DMS79 treated with DMSO at 0.1 percent for 48 hours (cell line): ENCODE measurements at places on chromosomes 2 and 18.

- no peak for DNase-seq
Measured at GRCh38 chr18:13530879-13531387, 195.4 kb downstream of the FAM210A start.

DNA sequence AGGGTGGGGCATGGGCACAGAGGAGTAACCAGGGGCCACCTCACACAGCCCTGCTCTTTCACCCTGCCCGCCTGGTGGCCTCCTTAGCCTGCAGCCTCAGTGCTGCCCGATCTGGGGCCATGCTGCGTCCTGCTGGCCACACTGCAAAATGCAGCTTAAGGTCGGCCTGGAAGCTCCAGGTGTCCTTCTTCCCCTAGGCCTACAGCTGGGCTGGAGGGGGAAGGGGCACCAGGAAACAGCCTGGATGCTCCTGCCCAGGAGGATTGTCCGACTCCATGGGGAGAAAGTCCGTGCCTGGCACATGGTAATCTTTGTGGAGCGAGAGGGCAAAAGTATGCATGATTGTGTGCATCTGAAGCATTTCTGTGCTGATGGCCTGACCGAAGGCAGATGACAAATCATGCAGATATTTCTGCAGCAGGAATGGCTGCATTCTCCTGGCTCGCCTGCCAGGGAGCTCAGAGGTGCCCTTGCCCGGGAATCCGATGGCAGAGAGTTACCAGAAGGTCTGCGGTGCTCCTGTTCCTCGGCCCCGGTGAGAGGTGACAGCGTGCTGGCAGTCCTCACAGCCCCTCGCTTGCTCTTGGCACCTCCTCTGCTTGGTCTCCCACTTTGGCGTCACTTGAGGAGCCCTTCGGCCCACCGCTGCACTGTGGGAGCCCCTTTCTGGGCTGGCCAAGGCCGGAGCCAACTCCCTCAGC, 12.8 kb upstream of the ALPP start:
- no peak for DNase-seq

DNA sequence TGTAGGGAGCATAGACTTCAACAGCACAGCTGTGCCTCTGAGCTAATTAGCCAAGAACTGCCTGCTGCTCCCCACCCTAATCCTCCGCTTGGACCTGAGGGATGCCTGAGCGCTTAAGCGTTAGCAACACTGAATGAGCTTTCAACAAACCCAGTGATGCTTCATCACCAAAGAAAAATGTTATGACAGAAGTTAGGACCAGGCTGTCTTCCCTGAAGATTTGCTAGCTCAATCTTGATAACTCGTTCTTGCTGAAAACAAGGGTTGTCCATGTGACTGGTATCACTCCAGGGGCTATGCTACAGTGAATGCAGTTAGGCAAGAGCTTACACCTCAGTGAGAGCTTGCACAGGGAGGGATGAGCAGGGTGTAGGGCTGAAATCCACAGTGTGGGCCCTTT, 190.7 kb upstream of the SIX2 start:
- no peak for DNase-seq

DNA sequence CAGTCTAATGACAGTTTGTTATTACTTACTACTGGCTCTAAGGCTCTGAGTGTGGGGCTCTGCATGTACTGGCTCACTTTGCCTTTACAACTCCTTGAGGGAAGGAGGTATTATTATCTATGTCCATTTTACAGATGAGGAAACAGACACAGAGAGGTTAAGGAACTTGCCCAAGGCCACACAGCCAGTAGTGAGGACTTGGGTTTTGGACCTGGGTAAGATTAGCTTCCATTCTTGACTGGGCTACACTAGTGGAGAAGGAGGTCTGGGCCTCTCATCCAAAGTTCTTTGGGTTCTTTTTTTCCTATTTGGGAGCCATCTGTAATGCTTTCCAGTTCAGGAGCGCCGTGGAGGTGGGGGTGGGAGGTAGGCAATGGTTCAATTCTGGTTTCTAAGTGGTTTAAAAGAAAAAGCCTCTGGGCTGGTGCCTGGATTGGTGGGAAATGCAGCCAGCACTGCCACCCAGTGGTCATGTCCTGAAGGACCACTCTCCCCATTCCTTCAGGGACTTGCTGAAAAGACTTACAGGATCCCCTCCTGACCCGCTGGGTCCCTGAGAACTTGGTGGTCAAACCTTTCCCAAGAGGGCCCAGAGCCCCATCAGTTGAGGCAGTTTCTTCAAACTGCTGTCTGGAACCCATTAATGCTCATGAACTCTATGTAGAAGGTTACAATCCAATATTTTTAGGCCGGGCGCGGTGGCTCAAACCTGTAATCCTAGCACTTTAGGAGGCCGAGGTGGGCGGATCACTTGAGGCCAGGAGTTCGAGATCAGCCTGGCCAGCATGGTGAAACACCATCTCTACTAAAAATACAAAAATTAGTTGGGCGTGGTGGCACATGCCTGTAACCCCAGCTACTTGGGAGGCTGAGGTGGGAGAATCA, 38.6 kb upstream of the NOTO start:
- peak; percentile 57 for DNase-seq

DNA sequence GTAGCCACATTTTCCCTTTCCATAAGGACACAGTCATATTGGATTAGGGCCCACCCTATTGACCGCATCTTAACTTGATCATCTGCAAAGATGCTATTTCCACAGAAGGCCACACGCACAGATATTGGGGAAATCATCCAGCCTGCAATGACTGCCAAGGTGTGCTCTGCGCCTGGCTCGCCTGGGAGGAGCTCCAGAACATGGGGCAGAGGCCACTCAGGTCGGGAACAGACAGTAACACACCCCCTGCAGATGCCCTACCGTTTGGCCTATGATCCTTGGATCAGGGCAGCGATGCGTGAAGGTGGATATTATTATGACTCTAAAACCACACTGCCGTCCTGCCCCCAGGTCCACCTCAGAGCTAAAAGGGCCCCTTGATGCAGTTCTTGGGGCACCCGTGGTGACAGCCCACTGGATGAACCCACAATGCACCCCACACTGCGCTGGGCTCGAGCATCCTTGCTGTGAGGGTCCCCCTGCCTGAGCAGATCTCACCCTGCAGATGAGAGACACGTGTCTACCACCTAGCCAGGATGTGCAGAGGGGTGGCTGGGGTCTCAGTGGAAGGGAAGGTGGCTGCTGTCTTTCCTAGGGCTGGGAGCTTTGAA, 72.9 kb upstream of the ZNF516 start:
- no peak for DNase-seq

DNA sequence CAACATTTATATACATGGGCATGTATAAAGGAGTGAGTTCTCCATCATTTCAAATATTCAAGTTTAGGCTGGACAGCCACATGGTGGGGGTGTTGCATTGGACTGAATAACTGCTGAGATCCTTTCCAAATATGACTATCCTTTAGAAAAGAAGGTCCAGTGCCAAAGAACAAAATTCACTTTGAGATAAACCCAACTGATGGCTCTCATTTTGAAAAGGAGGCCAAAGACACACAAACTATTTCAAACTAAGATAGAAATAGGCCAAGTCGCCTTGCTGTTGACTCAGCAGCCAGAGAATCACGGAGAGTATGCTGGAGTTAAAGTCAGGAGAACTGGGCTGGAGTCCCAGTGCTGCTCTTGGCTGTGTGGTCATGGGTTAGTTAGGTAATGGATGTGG, 204.5 kb upstream of the LRATD1 start:
- no peak for DNase-seq

DNA sequence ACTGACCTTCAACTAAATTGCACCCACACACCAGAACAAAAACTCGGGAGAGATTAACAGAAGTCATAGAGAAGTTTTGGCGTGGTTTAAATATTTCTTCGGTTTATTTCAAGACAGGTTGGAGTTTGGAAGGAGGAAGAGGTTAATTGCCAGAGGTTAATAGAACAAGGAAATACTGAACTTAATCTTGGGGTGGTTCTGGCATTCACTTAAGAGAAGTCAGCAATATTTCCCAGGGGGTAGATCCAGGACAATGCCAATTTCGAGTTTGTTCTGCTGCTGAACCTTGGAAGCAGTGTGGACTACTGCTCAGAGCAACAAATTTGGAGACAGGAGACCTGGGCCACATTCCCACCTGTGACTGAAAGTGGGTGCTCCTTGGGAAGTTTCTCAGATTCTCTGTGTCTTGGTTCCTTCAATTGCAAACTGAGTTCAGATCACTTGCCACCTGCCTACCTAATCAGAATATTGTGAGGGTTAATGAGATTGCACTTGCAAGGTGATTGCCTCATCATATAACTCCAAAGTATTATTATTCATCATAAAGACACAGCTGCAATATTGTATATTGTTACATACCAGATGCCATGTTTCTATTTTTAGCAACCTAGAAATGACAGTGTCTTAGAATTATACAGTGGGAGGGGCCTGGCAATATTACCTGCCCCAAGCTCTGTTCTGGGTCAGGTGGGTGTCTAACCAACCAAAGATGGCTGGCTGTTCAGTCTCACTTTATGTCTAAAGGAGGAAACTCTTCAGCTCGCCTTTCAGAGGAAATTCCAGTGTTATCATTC, 217.4 kb downstream of the CDCA7 start:
- DNase-seq: no peak

- peak; percentile 48 for DNase-seq
Measured at GRCh38 chr2:64730551-64731262, 77.0 kb upstream of the SERTAD2 start.

DNA sequence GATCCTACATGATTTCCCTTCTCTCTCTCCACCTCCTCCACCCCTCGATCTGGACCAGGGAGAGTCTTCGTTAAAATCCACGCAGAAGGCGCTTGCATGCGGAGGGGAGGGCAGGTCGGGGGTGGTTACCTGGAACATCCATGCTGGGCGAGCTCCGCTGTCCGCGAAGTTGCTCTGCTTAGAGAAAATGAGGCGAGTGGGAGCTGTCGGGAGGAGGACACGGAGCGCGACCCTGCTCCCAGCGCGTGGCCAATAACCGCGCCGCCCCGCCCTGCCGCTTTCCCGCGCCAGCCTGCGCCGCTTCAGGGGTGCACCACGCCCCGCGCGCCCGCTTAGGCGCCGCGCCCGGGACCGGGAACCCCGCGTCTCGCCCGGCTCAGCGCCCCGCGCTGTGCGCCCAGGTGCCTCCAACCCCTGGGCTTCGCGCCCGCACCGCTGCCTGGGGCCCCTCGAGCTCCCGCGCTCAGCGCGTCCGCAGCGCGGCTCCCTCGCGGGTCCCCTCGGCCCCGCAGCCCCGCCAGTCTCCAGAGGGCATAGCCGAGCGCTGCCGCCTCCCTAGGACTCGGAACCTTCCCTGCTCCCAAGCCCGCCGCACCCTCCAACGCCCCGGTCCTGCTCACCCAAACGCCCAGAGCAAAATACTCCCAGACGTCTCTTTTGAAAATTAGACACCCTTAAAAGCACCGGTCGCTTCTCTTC, 636 bp downstream of the CBLN2 start:
- DNase-seq: peak; percentile 28

- no peak for DNase-seq
Measured at GRCh38 chr18:39318462-39318861, 1752.9 kb upstream of the CELF4 start.

DNA sequence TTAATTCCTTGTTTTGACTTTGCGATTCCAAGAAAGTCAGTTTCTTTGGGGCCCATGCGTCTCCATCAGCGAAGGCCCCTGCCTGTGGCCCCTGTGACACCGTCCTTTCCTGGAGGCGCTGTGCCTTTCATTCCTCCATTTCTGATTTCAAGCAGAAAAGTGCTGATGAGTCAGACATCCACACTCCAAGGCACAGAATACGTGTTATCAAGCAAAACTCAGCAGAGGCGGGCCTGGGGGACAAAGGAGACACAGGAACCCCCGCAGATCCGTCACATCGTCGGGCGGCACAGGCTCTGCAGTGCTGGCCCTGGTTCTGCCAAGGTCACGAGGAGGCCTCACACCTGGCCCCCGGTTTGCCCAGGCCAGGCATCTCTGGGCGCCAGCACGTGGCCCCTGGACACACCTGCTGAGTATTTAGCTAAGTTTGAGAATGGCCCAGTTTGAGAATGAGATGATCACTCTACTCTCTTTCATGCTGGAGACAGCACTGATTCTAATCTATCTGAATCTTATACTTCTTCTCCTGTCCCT, 7.2 kb upstream of the SALL3 start:
- DNase-seq: no peak

- no peak for DNase-seq
Measured at GRCh38 chr2:239300871-239301735, 99.7 kb downstream of the HDAC4 start.
